CD8-positive, alpha-beta memory T cell (primary cell): ENCODE measurements at places on chromosomes 3 and 15. TPM values are rescaled to one million over a fixed set of nuclear protein-coding genes. Genes with fewer than 3 reads are reported as not detected.

DNA sequence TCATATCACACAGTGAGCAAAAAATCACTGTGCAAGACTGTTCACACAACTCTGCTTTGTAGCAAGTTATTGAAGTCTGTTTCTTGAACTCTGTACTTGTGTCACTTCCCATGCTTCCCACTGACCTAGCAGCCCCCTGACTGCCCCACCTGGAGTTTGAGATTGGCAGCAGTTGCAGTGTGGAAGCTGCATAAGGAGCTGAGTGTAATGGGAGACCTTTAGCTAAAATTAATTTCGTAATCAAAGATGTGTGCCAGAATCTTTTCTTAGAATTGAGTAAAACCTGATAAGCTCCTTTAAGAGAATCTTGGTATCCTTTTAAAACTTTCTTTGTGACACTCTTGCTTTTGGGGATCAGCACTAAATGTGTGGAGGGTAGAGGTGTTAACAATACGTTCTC is 42.8 kb downstream of the NKIRAS1 start:
- no peak for DNase-seq

GRCh38 chr3:20240154-20240883 is 54.3 kb upstream of the SGO1 start:
- no peak for DNase-seq

- DNase-seq = no peak
These were observed 140.6 kb upstream of the TMCO5A start for GRCh38 chr15:37793851-37794250.

- DNase-seq = no peak
These were observed 60.1 kb downstream of the MGLL start for GRCh38 chr3:127762077-127762786.

DNA sequence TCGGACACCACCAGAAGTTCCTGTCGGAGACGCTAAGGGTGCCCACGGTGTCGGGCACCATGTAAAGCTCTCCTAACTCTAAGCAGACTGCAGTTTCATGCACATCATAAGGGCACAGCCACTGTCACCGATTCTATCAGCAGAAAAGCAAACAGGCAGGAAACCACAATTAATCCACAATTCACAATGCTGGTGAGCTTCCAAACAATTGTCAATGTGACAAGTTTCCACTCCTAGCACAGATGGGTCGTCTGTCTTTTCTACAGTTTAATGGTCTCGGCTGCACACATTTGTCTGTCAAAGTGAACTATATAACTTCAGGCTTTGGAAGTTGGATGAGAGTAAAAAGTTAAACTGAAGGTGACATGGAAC is 8.8 kb upstream of the OCA2 start:
- no peak for DNase-seq

GRCh38 chr15:89483079-89483478 is 13.3 kb downstream of the RHCG start:
- DNase-seq = no peak

GRCh38 chr3:107813026-107813425 is 277.8 kb downstream of the CD47 start:
- DNase-seq = no peak

- no peak for DNase-seq
These were observed 23.2 kb downstream of the QTRT2 start for GRCh38 chr3:114079761-114080160.

DNA sequence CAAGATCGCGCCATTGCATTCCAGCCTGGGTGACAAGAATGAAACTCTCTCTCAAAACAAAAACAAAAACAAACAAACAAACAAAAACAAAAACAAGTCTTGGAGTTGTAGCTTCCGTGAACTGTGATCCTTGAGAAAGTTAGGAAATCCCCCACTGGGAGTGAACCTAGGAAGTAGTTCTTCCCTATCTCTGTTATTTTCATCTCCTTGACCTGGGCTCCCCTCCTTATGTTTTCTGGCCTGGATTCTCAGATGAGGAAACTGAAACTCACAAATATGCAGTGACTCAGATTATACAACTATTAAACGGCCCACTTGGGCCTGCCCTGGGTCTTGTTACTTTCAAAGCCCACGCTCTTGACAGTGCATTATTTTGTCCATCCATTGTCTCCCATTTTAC is 29.7 kb downstream of the SAXO2 start:
- DNase-seq = no peak

DNA sequence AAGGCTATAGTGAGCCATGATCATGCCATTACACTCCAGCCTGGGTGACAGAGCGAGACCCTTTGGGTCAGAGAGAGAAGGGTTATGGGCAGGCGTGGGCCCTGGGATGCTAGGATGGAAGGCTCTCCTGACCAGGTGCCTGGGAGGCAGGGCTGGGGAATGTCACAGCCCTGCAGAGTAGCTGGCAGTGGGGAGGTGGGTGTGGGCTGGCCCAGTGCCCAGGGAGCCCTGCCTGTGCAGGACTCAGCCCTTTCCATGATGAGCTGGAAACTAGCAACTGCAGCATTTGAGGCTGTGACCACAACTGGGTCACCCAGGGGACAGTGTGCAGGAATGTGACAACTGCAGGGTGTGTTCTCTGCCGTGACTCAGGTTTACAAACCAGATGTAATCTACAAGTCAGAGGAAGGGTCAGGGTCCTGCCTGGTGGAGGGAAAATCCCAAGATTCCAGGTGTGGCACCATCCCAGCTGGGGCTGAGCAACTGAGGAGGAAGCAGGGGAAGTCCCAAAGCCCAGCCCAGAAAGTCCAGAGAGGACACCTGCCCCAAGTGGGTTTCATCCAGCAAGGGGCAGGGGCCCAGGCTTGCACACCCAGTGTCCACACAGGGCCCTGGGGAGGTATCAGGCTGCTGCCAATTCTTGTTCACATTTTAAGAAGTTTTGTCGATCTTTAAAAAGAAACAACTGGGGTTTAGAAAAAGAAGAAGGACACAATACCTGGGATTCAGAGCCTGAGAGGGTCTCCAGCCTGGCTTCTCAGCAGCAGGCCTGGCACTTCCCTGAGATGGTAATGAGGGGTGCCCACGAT is 45.5 kb downstream of the SLC28A1 start:
- DNase-seq = no peak

DNA sequence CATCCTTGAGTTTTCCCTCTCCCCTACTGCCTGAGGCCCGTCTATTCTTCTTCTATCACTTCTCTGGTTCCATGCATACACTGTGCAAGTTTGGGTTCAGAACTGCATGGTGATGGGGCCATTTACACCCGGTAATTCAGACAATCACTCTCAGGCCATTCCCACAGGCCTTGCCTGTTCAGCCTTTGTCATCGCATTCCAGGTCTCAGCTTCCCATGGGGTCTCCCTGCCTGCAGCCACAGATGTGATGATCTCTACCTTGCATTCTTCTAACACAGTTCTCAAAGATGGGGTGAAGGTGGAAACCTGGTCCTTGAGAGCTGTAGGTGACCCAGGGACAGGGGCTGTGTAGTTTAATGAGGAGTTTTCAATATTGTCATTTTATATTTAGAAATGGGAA is 209.2 kb upstream of the TOPAZ1 start:
- DNase-seq = no peak

- DNase-seq = no peak
These were observed 14.9 kb upstream of the ALCAM start for GRCh38 chr3:105351821-105352220.

The UQCC5 gene
- 18.2 TPM for total RNA-seq

The LEO1 gene
- total RNA-seq = 36.0 TPM

The GABRA5 gene
- not detected for total RNA-seq

The ALDH1A3 gene
- total RNA-seq = not detected

The GOLGA6B gene
- total RNA-seq = not detected

The TAGLN3 gene
- total RNA-seq = not detected

The PIERCE2 gene
- 0.44 TPM for total RNA-seq

The TLR9 gene
- 0.22 TPM for total RNA-seq

The FBN1 gene
- 0.13 TPM for total RNA-seq

The TGM4 gene
- not detected for total RNA-seq

The GOLGA8R gene
- total RNA-seq = 0.69 TPM

The MUSTN1 gene
- total RNA-seq = 0.79 TPM

The EPHB1 gene
- not detected for total RNA-seq

The CD80 gene
- total RNA-seq = 17.9 TPM
